ENCODE measurements at places on chromosomes 1 and 21.

DNA sequence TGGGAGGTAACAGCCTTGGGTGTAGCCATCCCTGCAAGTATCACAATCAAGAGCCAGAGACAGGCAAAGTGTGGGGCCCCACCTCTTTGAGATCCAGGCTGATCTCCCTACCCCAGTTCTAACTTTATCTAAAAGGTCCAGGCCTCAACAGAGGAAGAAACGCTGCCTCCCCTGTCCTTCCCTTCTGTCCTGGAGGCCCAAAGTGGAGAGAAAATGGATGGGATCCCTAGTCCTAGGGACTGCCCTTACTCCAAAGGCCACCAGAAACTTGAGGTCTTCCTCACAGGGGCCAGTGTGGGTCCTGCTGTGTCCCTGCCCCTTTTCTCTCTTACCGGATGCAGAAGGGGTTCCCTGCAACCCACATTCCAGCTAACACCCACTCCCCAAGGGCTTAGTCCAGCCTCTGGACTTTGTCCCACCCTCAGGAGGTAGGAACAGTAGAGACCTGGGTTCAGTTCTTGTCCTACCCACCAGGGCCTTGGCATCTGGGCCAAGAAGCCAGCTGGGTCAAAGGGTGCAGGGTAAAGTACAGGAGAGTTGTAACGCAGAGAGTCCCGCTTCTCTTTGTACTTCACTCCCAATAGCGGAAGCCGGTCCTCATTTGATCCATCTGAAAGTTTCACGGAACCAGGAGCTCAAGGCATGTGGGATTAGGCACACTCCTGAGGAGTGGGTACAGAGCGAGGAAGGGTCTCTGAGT is 1.9 kb downstream of the HDGF start:
- DNase-seq: no peak

- no peak for DNase-seq
Observed at GRCh38 chr1:162420120-162420519, 8.2 kb upstream of the SH2D1B start.

GRCh38 chr1:155167166-155168104 is 5.7 kb downstream of the KRTCAP2 start:
- DNase-seq: no peak

- no peak for DNase-seq
Observed at GRCh38 chr1:207040181-207040533, 7.6 kb upstream of the C1orf116 start.

DNA sequence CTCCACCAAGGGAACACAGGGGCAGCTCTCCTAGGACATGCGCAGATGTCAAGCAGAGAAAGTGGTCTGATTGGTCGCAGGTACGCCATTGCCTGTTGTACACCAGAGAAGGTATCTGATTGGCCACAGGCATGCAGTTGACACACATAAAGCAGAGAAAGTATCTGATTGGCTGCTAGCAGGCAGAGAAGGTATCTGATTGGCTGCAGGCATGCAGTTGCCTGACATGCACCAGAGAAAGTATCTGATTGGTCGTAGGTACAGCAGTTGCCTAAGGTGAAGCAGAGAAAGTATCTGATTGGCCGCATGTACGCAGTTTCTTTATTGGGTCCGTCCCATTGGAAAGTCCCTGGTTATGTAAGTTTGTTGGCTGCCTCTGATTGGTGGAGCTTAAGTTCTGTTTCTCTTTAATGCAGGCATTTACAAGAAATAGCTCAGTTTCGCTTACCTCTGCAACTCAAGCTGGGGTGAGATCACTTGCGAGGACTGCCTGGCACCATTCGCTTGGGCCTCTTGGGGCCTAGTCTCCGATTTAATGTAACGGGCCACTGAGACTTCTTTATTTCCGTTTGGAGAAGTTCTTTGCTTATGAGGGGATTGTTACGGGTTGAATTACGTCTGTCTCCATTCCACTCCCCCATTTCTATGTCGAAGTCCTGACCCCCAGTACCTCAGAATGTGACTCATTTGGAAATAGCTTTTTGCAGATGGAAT is 74.2 kb downstream of the SIK1 start:
- DNase-seq: no peak

DNA sequence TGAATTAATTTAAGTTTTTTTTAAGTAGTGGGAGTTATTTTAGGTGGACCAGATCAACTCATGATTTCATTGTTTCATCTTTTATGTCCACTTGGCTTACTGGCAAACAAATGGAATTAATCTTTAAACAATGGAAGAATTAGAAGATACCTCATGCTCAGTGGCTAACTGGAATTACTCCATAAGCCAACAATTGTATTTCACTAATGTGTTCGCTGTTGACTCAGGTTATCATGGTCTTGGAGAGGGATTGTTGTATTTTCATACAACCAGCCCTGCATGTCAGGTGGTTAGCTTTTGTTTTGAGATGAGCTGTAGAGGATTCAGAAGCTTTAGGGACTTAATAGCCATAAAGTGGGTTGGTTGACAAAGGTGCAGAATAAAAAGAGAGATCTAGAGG is 57.2 kb upstream of the HMCN1 start:
- DNase-seq: no peak

DNA sequence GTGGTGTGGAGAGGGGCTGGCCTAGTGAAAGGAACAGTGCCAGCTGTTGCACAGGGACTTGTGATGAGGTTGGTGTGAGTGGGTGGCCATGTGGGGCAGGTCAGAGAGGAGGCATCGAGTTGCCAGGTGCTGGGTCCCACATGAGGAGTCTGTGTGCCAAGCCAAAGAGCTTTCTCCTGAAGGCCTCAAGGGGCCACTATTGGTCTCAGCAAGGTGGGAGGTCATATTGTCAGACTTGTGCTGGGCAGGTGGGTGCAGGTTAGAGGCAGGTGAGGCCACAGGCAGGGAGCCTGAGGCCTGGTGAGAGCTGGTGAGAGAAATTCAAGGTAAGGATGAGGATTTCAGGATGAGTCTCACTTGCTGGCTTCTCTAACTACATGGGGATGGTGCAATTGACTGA is 256.8 kb downstream of the DISC1 start:
- DNase-seq: no peak

DNA sequence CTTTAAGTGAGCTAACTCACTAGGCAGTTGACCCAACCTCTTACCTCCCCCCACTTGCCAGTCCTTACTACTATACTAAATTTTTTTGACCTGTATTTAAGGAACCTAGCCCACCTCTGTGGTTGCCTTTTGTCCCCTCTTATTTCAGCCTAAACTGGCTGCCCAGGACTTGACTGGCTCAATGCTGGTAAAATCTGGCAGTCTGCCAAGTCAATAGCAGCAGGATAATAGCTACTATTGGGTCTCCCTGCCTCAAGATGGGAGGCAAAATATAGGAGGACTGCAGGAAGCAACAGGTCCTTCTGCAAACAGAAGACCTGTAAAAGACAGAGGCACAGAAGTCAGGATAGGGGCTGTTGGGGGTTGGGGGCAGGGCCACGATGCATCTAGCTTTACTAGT is 144.2 kb upstream of the POGK start:
- no peak for DNase-seq

GRCh38 chr1:162983671-162984425 is 85.3 kb upstream of the RGS4 start:
- DNase-seq: no peak

DNA sequence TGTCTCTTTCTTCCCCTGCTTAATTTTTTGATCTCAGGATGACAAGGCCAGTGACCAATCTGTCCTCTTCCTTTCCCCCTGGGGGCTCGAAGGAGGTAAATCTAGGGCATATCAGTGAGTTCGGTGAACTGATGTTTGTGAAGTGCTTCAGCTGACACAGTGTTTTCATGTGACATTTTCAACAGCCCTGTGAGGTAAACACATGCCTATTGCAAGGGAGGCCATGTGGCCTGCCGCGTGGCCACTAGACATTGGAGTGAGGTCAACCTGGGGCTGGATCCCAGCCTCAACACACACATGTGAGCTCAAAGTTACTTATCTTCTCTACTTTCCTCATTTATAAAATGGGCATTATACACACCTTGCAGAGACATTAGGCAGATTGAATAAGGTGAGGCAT is 126.3 kb downstream of the PLPP3 start:
- DNase-seq: no peak

DNA sequence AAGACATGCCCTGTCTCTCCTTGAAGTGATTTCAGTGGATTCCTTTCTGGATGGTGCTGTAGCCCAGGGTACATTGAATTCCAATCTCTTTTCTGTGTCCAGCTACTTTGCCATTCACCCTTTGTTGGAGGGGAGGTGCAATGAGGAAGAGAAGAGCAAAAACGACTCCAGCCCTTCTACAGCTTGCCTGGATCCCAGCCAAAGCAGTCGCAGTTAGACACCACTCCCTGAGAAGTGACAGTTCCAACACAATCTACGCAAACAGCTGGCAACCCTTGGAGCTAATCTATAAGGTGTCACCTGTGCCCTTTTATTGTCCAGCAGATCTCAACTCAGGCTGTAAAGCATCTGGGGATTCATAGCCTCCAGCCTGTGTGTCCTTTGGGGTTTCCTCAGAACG is 4.6 kb downstream of the CD244 start:
- DNase-seq: no peak

- no peak for DNase-seq
Observed at GRCh38 chr1:51726051-51726450, 109.2 kb downstream of the OSBPL9 start.

- no peak for DNase-seq
Observed at GRCh38 chr1:246001142-246001836, 505.8 kb downstream of the SMYD3 start.

DNA sequence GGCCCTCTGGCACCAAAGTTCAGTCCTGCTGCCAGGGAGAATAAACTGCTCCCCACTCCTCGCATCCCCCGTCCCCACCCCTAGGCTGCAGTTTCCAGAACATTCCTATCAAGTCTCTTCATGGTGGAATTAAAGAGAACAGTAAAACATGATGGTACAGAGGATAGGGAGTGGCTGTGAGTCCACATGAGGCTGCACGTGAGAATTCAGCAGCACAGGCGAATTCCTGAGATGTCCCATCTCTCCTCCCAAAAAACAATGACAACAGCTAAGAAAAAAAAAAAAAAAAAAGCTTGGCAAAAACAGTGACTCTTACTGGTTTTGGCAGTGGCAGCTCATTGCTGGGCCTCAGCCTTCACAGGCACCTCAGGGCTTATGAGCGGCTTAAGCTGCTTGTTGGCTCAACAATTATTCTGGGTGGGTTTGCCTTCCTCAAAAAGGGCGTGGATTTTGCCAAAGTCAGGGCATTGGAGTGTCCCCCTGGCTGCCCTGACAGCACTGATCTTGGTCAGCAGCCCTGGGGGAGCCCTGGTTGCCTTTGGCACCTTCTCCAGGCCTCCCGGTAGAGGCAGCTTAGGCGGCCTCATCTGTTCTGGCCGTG is 5.7 kb upstream of the IFFO2 start:
- no peak for DNase-seq

- DNase-seq: no peak
Observed at GRCh38 chr1:52296345-52296744, 69.7 kb downstream of the CC2D1B start.

DNA sequence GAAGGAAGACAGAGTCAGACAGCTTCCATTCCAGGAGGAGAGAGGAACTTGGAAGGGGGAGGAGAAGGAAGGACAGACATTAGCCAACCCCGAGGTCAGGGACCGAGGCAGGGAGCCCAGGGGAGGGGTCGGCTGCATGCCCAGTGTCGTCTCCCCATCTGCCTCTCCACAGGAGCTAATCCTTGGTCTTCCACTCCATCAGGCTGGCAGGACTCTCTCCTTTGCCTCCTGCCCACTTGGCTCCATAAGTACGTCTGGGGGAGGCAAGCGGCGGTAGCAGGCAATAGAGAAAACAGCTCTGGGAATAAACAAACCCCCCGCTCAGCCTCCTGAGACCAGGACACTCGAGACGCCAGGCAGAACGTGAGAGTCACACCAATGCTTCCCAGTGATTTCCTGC is 71.3 kb downstream of the GRIK3 start:
- no peak for DNase-seq

DNA sequence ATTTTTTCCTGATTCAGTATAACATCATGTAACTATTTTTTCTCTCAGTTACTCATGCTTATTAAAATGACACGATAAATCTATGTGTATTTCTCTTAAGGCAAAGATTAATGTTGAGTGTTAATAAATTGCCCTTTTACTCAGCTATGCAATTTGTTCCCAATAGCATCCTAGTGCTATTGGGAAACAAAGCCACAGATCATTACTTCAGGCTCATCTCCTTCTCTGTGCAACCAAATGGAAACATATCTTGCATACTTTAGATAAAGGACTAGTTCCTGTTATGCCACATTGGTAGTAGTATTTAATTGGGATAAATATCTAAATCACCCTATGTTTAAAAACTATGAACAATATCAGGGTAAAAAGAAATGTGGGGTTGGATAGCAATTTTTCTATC is 106.2 kb downstream of the PLPPR4 start:
- no peak for DNase-seq

GRCh38 chr21:14857529-14857928 is 207.3 kb downstream of the NRIP1 start:
- no peak for DNase-seq

GRCh38 chr1:209417761-209418160 is 165.8 kb upstream of the CAMK1G start:
- DNase-seq: no peak

- no peak for DNase-seq
Observed at GRCh38 chr1:113129529-113130185, 56.7 kb downstream of the LRIG2 start.

GRCh38 chr1:27001570-27002360 is 8.3 kb downstream of the TRNP1 start:
- DNase-seq: no peak

DNA sequence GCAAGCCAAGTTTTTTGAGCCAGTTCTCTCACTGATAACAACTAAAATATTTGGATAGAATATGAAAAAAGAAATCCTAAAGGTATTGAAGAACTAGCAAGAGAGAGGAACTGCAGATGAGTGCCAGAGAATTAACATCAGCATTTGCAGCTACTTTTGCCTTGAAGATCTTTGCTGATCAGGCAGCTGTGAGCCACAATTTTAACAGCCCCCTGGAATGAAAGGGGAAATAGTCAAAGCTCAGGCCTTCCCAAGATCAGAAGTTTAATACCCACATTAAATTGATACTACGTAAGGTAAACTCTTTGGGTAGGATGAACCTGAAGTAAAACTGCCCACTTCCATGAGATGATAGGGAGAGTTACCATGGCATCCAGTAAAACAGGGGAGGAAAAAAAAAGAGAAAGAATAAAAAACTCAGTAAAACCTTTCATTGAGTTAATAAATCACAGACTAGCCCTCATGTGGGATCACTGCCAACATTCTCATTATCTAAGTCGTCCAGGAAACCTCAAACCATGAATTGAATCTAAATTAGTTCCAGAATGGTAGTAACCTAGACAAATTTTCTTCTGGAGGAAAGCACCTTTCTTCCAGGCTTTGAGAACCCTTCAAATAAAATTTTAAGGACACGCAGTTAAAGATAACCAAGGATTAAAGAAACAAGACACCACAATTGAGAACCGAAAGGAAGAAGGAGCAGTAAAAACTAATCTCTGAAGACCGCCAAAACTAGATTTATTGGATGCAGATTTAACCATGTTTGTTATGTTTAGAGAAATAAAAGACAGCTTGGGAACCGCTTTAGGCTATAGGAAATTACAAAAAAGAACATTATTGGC is 28.3 kb downstream of the SCP2 start:
- no peak for DNase-seq
